Fibroblast of the aortic adventitia (primary cell): ENCODE measurements at places on chromosomes 4 and X.
A peak's percentile ranks its signal among the peaks of the same experiment; 100 is the strongest.

DNA sequence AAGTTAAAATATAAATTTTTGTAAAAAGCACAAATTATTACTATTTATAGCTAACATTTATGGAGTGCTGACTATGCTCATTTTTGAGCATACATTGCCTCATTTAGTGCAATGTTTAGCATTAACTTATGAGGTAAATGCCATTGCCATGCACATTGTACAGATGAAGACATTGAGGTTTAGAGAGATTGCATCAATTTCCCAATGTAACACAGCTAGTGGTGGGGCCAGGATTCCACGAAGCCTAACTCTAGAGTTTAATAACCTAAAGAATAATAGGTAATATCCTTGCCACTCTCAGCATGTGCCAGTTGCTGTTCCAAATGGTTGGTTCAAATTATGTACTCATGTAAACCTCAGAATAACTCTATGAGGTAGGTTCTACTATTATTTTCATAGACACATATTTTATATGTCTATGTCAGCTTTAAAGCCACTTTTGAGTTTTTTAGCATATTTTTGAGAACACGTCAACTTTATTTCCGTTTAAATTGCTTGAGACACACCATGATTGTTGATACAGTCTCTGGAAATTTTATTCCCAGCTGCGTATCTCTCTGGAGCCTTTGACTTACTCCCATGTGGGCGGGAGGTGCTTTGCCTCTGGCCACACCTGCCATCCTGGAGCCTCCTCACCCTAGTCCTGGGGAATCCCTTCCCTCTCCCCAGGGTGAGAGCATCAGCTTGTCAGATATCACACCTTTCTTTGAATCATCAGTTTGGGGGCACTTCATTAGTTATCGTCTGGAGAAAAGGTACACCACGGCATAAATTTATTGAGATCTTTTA is 10.8 kb upstream of the ADH1A start:
- peak; percentile 70 for DNase-seq

DNA sequence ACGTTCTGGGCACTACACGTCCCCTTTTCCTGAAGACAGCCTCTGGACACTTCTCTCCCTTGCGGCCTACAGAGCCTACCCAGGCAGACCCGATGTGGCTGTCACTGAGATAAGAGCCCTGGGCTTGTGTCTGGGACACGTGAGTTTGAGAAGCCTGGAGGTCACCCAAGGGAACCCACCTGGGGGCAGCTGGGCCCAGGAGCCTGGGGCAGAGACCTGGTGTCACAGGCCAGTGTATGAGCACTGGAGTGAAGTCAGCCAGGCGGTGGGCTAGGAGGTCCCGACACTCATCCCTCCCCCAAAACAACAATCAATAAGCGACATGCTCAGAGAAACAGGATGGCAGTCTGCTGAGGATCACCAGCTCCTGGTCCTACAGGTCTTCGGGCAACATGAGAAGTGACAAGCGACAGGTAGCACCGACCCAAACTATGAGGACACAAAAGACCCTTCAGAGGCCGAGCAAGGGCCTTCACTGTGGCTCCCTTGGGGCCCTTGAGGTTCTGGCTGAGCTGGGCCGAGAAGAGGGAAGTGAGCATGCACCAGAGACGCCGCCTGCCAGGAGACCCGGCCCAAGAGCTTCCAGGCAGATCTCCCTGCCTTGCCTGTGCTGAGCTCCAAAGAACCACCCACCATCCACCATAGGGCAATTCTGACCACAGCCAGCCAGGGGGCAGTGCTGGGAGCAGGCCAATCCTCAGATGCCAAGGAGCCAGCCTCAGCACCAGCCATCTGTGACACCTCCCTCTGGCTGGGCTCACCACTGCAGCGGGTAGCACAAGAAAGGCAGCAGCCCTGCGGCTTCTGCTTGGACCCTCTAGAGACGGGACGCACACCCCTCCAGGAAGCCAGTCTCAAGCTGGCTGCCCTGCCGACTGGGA is 11.0 kb upstream of the DUSP9 start:
- DNase-seq, result no peak

DNA sequence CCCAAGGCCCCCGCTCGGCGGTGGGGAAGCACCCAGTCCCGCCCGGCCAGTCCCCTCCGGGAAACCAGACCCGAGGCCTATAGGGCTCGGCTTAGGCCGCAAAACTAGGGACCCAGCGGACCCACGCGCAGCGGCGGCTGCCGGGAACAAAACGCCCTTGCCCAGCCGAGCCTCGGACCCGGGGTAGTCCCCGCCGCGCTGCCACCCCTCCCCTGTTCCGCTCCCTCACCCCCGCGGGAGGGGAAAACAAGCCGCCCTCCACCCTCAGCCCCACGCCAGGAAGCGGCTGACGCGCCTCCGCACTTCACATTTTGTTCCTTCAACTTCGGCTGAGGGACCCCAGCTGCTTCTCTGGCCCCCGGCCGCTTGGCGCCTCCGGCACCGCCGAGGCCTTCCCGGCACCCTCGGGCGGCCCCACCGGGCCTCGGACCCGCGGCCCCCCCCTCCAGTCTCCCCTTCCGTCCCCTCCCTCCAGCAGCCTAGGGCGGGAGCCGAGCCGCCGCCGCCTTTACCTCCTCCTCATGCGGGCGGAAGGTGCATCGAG is 694 bp downstream of the PDS5A start:
- no peak for DNase-seq

DNA sequence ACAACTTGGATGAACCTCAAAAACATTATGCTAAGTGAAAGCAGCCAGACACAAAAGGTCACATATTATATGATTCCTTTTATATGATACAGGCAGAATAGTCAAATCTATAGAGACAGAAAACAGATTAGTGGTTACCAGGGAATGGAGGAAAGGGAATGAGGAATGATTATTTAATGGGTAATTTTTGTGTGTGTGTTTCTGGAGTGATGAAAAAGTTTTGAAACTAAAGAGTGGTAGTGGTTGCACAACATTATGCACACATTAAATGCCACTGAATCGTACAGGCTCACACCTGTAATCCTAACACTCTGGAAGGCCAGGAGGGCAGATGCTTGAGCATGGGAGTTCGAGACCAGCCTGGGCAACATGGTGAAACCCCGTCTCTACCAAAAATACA is 19.6 kb upstream of the SOD3 start:
- DNase-seq, result no peak

DNA sequence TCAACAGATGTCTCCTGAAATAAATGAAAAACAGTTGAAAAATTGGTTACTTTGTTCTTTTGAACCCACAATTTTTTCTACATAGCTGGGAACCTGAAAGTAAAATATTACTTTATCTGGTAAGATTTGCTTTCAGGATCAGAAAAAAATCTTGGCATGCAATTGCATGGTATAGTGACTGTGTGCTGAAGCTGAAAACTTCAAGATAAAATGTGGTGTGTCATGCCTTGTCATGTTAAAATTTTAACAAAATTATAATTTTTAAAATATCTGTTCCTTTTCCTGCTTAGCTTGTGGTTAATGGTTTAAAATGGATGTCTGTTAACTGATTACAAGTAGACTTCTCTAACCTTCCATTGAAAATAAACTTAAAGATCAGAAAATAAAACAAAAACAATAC is 904.8 kb downstream of the PDHA2 start:
- no peak for DNase-seq

DNA sequence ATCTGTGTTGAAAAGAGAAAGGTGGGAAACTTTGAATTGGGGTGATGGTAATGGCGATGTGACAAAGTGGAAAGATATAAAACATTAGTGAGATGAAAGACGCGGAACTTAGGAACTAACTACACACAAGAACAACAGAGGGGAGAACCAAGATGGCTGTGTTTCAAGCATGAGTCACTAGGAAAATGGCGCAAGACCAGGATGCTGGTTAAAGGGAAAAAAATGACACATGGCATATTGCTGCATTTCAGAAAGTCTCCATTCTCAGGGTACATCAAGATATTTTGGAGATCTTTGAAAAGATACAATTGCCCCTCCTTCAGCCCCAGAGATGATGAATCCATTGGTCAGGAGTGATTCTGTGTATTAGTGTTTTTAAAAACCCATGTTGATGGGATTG is 164.4 kb downstream of the FBXO8 start:
- DNase-seq, result peak; percentile 80

DNA sequence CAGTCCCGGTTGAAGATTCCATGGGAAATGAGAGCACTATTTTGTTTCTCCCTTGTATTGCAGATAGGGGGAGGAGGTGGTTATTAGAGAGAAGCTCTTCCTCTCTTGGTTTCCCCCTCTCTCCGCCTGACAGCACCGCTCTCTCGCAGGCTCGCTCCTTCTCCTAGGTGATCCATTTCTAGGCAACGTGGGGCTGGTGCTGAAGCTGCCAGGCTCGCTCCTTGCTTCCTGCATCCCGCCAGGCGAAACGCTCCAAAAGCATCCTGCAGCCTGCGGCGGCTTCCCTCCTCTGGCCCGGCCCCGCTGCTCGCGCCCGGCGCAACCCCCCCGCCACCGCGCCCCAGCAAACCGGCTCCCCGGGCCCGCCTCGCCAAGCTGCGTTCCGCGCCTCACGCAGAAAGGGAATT is at the start of gene GRID2:
TSS of gene GRID2 (plus strand) at position 346 of the 407 bp plus-strand sequence.
- DNase-seq, result peak; percentile 8

- no peak for DNase-seq
Observed at GRCh38 chrX:146056511-146057081, 239.0 kb downstream of the SLITRK2 start.

GRCh38 chr4:122658818-122659295 is 38.0 kb upstream of the IL21 start:
- DNase-seq, result no peak

DNA sequence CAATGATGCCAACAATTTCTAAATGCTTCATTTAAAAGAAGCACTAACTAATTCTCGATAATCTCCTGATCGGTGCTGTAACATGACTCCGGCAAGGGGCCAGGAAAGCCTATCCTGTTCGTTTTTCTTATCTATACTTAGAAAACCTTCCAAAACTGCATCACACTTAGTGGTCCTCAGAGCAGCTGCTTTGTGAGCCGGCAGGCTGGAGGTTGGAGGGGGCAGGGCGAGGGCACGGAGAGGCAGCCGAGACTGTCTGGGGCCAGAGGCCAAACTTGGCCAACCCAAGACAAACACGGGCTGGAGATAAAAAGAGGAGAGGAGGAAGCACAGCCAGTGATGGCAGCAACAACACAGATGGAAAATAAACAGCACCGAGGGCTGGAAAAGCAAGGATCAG is 455.7 kb downstream of the BCOR start:
- DNase-seq, result peak; percentile 17

- peak; percentile 37 for DNase-seq
Observed at GRCh38 chr4:153222707-153223426, 18.6 kb downstream of the TRIM2 start.

GRCh38 chr4:48484494-48485168 is 1.5 kb downstream of the SLC10A4 start:
- DNase-seq, result no peak

DNA sequence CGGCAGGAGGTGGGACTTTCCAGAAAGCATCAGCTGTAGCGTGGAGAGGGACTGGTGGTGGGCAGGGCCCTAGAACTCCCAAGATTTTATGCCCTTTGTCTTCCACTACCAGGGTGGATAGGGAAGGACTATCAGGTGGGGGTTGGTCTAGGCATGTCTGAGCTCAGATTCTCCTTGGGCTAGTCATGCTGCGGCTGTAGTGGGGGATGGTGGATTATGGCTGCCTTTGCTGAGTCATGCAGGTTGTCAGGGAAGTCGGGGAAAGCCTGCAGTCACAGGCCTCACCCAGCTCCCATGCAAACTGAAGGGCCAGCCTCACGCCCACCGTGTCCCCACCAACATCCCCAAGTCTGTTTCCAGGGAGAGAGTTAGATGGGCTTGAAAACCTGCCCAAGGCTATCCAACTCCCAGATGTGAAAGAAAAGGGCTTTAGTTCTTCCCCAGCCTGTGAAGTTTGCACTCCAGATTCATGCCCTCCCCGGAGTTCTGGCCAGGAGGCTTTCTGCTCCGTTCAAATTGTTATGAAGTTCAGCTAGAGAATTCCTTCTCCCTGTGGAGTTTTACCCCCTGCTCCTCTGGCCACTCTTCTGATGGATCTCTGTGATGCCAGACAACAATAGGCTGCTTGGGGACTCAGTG is 13.4 kb upstream of the MEPE start:
- peak; percentile 71 for DNase-seq

DNA sequence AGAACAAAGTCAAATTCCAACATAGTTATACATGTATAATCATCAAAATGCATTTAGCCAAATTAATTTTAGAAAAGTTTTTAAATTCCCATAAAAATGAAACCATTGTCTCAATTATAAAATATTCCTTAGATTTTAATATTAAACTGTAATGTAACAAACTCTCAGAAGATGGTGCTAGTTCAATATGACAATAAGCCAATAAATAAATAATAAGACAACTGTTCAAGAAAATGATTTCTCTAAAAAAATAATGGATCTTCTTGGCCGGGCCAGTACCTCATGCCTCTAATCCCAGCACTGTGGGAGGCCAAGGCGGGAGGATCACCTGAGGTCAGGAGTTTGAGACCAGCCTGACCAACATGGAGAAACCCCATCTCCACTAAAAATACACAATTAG is 80.3 kb downstream of the RAB28 start:
- DNase-seq, result peak; percentile 19

- DNase-seq, result no peak
Observed at GRCh38 chr4:171025343-171025742, 787.9 kb upstream of the GALNTL6 start.

- no peak for DNase-seq
Observed at GRCh38 chr4:88609387-88609786, 17.1 kb downstream of the HERC3 start.

- DNase-seq, result peak; percentile 22
Observed at GRCh38 chrX:118271775-118272174, 74.1 kb upstream of the WDR44 start.

DNA sequence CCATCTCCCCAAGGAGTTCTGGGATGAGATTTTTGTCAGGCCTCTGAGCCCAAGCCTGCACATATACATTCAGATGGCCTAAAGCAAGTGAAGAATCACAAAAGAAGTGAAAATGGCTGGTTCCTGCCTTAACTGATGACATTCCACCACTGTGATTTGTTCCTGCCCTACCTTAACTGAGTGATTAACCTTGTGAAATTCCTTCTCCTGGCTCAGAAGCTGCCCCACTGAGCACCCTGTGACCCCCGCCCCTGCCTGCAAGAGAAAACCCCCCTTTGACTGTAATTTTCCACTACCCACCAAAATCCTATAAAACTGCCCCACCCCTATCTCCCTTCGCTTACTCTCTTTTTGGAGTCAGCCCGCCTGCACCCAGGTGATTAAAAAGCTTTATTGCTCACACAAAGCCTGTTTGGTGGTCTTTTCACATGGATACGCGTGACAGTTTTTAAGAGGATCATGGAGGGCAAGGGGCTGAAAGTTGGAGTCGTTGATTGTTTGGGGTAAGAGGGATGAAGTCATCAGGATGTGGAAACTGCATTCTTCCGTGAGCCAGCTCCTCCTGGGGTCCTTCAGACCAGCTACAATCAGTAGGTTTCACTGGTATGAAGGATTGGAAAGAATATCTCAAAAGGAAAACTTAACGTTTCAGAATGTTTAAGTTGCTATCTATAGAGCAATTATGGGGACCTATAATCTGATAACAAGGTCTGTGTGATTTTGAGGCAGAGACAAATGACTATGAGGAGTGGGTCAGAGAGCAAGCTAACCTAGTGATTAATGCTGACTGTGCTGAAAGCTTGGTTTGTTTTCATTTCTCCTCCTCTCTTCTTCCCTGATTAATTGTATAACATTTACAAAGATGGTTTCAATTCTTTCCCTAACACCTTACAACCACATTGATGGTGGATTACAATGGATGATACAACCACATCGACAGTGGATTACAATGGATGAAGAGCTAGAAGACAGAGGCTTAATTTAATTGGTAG is 28.6 kb upstream of the MAGEA11 start:
- DNase-seq, result no peak
